Stimulated activated CD4-positive, alpha-beta T cell treated with anti-CD3 and anti-CD28 coated beads, Interleukin-1b, Interleukin-23, amount 100 ng/mL, for 1 hour (primary cell): ENCODE measurements at places on chromosomes 16 and 17.

- DNase-seq, result no peak
Observed at GRCh38 chr17:81287152-81287551, 8.0 kb downstream of the SLC38A10 start.

- DNase-seq, result no peak
Observed at GRCh38 chr16:75060723-75061122, 55.9 kb downstream of the LDHD start.

DNA sequence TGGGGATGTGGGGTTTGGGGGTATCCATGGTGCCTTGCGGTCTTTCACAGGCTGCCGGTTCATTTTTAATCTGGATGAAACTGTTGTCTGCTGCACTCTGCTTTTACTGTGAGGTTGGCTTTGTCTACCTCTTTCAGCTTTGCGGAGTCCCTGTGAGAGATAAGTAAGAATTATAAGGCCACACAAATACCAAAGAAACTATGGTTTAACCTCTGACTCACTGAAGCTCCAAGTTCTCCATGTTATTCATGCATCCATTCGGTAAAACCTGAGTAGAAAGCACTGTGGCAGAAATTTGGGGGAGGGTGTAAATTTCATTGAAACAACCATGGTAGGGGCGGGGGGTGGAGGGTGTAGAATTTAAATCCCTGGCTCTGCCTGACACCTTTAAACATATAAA, 30.5 kb downstream of the KIAA0753 start:
- DNase-seq, result no peak

- no peak for DNase-seq
Observed at GRCh38 chr17:35889818-35890773, 9.9 kb upstream of the CCL5 start.

- DNase-seq, result no peak
Observed at GRCh38 chr17:19752216-19753050, 4.3 kb upstream of the ALDH3A1 start.

DNA sequence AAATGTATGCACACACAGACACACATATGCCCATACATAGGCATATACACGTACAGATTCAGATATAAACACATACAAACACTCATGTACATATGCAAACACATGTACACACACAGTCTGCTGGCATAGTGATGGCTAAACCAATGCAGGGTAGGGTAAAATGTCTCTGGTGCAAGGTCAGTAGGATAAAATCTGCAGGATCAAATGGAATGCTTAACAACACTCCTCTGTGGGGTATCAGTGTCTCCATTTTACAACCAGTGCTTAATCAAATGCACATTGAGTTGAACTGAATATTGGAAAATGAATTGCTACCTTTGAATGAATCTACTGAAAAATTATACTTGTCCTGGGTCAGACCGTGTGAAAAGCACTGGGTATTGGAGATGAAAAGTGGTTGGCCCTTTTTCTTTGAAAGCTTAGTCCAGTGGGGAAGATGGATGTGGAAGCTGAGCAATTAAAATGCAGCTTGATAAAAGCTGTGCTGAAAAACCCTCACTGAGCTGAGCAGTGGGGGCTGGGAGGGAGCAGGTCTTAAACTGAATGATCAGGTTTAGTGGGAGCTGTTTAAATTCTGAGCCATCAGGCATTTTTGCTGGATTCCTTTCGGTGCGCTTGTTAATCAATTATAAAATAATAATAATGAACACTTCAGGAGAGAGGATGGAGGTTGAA, 314.7 kb downstream of the HAPSTR1 start:
- no peak for DNase-seq
